ENCODE measurements at places on chromosomes 2 and 18. TPM values are rescaled to one million over a fixed set of nuclear protein-coding genes. Genes with fewer than 3 reads are reported as not detected.

Gene SRD5A2
- not detected for total RNA-seq

Gene PDE11A
- not detected for total RNA-seq

Gene LIMS4
- total RNA-seq: 0.46 TPM

Gene CHRNA1
- total RNA-seq: not detected

Gene FSHR
- total RNA-seq: not detected

Gene FEV
- total RNA-seq: not detected

Gene CRYGD
- total RNA-seq: not detected

Gene NAB1
- total RNA-seq: 18.5 TPM

Gene ASB18
- total RNA-seq: not detected

Gene POTEJ
- total RNA-seq: not detected

Gene REG1B
- total RNA-seq: not detected

Gene SLC38A11
- not detected for total RNA-seq

Gene SERPINB12
- not detected for total RNA-seq

Gene CHPF
- total RNA-seq: 5.9 TPM

Gene CYS1
- total RNA-seq: not detected

Gene BMPR2
- 29.9 TPM for total RNA-seq

Gene IL36A
- total RNA-seq: 1.6 TPM

Gene PARD6G
- total RNA-seq: not detected

Gene FOXD4L1
- 0.60 TPM for total RNA-seq

Gene LBX2
- 0.65 TPM for total RNA-seq

Gene IGFBP2
- total RNA-seq: not detected

Gene ERFE
- total RNA-seq: 0.28 TPM

Gene ANKRD62
- not detected for total RNA-seq

Measured in naive thymus-derived CD4-positive, alpha-beta T cell (primary cell).